ENCODE measurements at places on chromosomes 4 and X.
A peak's percentile ranks its signal among the peaks of the same experiment; 100 is the strongest.

GRCh38 chr4:7526491-7526890, 91.8 kb upstream of the PSAPL1 start:
- no peak for DNase-seq

GRCh38 chrX:114712466-114712865, 128.6 kb downstream of the HTR2C start:
- peak; percentile 0 for DNase-seq

- peak; percentile 13 for DNase-seq
Observed at GRCh38 chrX:43559644-43560043, 96.5 kb upstream of the MAOA start.

- DNase-seq, result peak; percentile 14
Observed at GRCh38 chrX:40646489-40647306, 663 bp downstream of the CXorf38 start.

DNA sequence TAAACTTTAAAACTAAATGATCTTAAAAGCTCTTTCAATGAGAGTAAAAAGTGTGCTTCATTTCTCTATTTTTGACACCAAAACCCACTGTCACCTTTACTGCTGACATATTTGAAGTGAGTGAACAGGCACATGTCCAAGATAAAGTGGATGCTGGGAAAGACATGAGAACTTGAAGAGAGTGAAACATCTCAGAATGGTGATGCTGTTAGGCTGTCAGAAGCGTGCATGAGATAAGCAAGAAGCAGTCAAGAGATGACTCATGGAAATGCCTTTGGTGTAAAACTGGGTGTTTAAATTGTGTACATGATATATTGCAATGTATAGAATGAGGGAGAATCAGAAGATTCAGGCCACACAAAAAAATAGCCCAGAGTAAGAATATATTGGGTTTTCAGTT, 21.8 kb upstream of the GBA3 start:
- DNase-seq, result peak; percentile 78

- DNase-seq, result no peak
Observed at GRCh38 chr4:48175328-48175727, 41.3 kb upstream of the TXK start.

GRCh38 chr4:5957076-5957475, 61.2 kb downstream of the C4orf50 start:
- DNase-seq, result no peak

DNA sequence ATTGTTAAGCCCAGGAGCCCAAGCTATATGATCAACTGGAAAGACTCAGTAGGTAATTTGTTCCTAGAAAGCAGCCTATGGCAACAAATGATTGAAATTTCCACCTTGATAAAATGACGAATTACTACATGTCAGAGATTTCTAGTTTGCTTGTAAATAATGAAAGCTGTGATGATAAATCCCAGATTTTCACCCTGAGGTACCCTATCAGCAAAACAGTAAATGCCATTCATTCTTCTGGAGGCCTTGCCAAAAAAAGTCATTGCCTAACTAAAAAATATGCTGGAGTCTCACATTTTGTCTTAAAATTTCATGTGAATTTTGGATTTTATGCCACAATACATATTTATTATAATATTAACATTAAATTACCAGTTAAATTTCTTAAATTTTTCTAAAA, 71.3 kb downstream of the PPEF2 start:
- peak; percentile 19 for DNase-seq

DNA sequence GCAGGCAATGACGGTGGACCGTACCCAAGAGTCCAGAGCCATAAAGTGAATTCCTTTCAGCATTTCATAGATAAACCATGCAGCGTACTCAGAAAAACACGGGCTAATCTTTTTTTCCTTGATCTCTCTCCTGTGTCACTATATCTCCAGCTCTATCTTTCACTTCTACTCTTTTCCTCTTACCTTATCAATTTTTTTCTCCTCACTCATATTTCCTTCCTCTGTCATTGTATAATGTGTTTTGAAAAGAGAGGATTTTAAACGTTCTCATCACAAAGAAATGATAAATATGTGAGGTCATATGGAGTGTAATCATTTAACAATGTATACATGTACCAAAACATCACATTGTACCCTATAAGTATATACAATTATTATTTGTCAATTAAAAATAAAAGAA, 176.5 kb downstream of the CPE start:
- no peak for DNase-seq

DNA sequence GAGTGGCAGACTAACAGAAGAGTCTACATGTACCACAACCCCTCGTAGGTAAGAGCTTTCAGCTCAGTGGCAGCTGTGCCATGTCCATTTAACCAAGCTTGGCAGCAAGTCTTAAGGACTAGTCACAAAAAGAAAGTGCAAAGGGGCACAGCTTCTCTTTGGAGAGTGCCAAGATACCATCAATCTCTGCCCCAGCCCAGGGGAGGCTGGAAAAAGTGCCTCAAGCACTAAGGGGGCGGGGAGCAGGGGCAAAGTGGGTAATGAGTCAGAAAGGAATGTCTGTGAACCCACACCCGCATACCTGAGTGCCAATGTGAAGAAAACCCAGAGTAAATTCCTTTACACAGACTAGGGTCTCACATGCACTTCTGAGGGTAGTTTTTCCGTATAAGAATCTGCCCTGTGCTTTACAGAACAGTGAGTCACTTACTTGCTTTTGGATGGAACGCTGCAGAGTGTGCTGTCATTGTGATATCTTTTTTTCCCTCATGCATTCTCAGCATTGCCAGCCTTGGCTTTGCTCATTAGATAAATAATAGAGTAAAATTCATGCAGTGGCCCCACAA, 219.8 kb downstream of the ZNF674 start:
- DNase-seq, result peak; percentile 69

DNA sequence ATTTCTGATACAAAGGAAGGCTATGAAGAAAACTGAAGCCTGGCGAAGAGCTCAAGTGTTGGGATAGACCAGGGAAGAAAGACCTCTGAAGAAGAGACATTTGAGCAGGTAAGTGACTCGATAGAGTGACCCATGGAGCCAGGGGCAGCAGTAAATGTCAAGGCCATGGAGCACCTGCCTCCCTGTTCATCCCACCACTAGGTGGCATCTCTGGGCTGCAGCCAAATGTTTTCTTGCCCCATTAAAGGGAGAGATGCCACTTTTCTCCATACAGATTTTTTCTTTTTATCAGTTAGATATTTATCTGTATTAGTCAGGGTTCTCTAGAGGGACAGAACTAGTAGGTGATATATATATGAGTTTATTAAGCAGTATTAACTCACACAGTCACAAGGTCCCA, 4.9 kb upstream of the ZNF81 start:
- DNase-seq, result peak; percentile 11
